ENCODE measurements at places on chromosomes 16 and 17. TPM values are rescaled to one million over a fixed set of nuclear protein-coding genes. Genes with fewer than 3 reads are reported as not detected.
A peak's percentile ranks its signal among the peaks of the same experiment; 100 is the strongest.

GRCh38 chr16:8295513-8296237 is 294.6 kb downstream of the TMEM114 start:
- no peak overlapping the region for H3K4me3 ChIP-seq
- H3K27me3 ChIP-seq = no peaks in the 10 kb centered on the region
- no peak for DNase-seq
- H3K36me3 ChIP-seq = no peaks in the 10 kb centered on the region

DNA sequence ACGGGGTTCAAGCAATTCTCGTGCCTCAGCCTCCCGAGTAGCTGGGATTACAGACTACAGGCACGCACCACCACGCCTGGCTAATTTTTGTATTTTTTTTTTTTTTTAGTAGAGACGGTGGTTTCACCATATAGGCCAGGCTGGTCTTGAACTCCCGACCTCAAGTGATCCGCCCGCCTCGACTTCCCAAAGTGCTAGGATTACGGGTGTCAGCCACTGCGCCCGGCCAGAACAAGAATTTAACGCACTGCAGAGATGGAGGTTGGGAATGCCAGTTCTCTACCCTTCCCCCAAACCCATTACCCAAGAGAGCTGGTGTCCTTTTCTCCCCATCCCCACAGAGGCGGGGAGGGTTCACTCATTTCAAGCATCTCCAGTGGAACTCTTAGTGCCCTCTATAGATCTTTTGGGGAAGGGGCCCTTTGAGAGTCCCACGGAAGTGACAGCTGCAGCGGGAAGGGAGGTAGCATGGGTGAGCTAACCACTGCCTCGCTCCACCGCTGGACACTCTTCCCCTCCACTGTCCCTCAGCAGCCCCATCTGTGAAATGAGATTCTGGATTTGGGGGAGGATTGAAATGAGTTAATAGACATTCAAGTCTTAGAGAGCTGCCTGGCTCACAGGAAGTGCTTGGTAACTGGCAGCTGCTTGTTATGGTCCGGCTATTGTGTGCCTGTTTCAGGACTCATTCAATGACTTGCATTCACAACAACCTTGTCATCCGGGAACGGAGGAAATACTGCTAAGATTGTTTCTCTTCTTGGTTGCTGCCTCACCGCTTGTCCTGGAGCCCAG is 3.5 kb upstream of the UBALD2 start:
- no peaks in the 10 kb centered on the region for H3K27me3 ChIP-seq
- no peak overlapping the region for H3K4me3 ChIP-seq
- H3K36me3 ChIP-seq = no peaks in the 10 kb centered on the region
- H3K4me1 ChIP-seq = peaks cover 55% of the 10 kb centered on the region
- DNase-seq = peak; percentile 59
- H3K27ac ChIP-seq = peak overlapping the region; percentile 94

DNA sequence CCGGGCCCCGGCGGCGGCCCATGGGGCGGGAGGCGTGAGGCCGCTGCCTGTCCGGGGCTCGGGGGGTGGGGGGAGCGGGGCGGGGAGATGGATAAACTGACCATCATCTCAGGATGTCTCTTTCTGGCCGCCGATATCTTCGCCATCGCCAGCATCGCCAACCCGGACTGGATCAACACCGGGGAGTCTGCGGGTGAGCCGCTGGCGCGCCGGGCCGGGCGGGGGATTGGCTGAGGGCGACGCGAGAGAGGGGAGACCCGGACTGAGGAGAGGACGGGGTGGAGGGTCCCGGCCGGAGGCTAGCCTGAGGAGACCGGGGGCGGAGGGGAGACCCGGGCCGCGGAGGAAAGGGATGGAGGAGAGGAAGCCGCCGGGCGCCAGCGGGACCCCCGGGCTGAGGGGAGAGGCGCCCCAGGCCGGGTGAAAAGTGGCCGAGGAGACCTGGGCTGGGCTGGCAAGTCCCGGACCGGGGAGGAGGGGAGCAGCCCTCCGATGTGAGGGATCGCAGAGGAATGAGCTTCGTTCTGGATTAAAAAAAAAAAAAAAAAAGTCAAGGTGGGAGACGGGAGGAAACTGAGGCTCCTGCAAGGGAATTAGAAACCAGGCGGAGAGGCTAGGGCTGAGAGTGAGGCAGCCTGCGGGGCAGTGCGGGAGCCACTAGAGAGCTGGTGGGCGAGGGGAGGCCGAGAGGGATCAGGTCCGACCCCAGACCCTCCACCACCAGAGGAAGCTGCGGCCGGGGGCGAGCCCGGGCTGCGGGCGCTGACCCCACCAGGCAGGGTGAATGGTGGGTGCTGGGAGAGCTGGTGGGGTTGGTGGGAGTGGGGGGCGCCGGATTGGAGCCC is 526 bp downstream of the MOSMO start:
- no peaks in the 10 kb centered on the region for H3K27me3 ChIP-seq
- peak; percentile 60 for DNase-seq
- peaks cover 46% of the 10 kb centered on the region for H3K4me1 ChIP-seq
- H3K27ac ChIP-seq = peak overlapping the region; percentile 49
- no peaks in the 10 kb centered on the region for H3K36me3 ChIP-seq

- peak overlapping the region; percentile 57 for H3K4me3 ChIP-seq
- H3K36me3 ChIP-seq = peaks cover 17% of the 10 kb centered on the region
- peak; percentile 85 for DNase-seq
- peaks cover 54% of the 10 kb centered on the region for H3K4me1 ChIP-seq
- H3K27ac ChIP-seq = peak overlapping the region; percentile 90
Observed at GRCh38 chr17:75034236-75034908, 12.4 kb downstream of the ATP5PD start.

DNA sequence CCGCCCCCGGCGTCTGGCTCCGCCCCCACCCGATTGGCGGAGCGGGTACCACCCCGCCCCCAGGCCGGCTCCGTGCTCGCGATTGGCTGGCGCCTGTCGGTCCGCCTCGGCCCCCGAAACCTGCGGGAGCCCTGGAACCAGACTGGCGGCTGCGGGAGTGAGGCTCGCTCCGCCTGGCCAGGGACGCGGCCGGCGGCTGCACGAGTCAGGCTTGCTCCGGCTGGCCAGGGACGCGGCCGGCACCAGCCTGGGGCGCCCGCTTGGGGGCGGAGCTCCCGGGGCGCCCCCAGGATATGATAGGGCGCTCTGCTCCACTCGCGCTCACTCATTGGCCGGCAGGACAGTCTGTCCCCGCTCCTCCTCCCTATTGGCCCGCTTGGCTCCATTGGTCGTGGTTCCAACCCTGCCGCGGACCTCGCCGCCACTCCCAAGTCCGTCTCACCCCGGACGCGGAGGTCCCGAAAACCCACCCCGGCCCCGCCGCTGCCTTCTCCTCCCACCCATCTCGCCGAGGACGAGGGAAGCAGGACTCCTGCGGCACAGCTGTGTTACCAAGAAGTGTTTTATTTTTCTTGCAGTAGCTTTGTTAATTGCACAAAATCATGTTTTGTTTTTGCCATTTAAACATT is 340 bp upstream of the ROGDI start:
- DNase-seq = peak; percentile 93
- H3K27ac ChIP-seq = peak overlapping the region; percentile 94
- H3K36me3 ChIP-seq = peaks cover 21% of the 10 kb centered on the region
- H3K4me3 ChIP-seq = peak overlapping the region; percentile 90
- H3K27me3 ChIP-seq = no peaks in the 10 kb centered on the region

The NLRC5 gene
- 34.3 TPM for total RNA-seq

All from stomach (tissue), 19 donors.